Bronchial smooth muscle cell (primary cell): ENCODE measurements at places on chromosomes 2 and 18. TPM values are rescaled to one million over a fixed set of nuclear protein-coding genes. Genes with fewer than 3 reads are reported as not detected.

Gene PHLPP1
- total RNA-seq = 1.9 and 4.0 TPM in 2 replicates

Gene CD207
- 0.09 TPM in 1 of 2 replicates, not detected in the other for total RNA-seq

Gene ITM2C
- 87.8 and 144 TPM in 2 replicates for total RNA-seq

Gene CTAGE1
- total RNA-seq = not detected in 2 replicates

Gene ZBTB7C
- under 0.01 TPM in 1 of 2 replicates, not detected in the other for total RNA-seq

Gene REG3A
- not detected in 2 replicates for total RNA-seq

Gene CHRNG
- total RNA-seq = not detected in 2 replicates

Gene ADD2
- total RNA-seq = not detected in 2 replicates

Gene TIA1
- total RNA-seq = 107 and 201 TPM in 2 replicates

Gene IDH1
- 200 and 249 TPM in 2 replicates for total RNA-seq

Gene C1GALT1C1L
- total RNA-seq = 0.34 and 0.79 TPM in 2 replicates

Gene VIT
- total RNA-seq = 1.3 and 10.0 TPM in 2 replicates

Gene APOB
- total RNA-seq = under 0.01 TPM in 1 of 2 replicates, not detected in the other

Gene AOX1
- 8.9 and 19.4 TPM in 2 replicates for total RNA-seq

Gene C18orf54
- 1.6 and 1.9 TPM in 2 replicates for total RNA-seq

Gene DAPL1
- total RNA-seq = not detected in 2 replicates

Gene SCN9A
- 5.2 and 12.1 TPM in 2 replicates for total RNA-seq

Gene NYAP2
- not detected in 2 replicates for total RNA-seq

Gene SERPINB12
- total RNA-seq = not detected in 2 replicates

Gene GKN1
- not detected in 2 replicates for total RNA-seq

Gene ADNP2
- 7.4 and 10.6 TPM in 2 replicates for total RNA-seq

Gene EPB41L5
- 10.2 and 11.0 TPM in 2 replicates for total RNA-seq

Gene CCDC195
- total RNA-seq = 0.26 TPM in 1 of 2 replicates, not detected in the other

Gene SLC30A3
- total RNA-seq = not detected in 2 replicates

Gene MRO
- 0.09 and 0.32 TPM in 2 replicates for total RNA-seq

Gene TMEM182
- 2.1 and 2.5 TPM in 2 replicates for total RNA-seq

Gene REG1B
- not detected in 2 replicates for total RNA-seq

Gene POTEI
- under 0.01 TPM in 1 of 2 replicates, not detected in the other for total RNA-seq

Gene SPATS2L
- 47.3 and 63.5 TPM in 2 replicates for total RNA-seq

Gene TMEM131
- 20.9 and 21.8 TPM in 2 replicates for total RNA-seq

Gene BCL11A
- under 0.01 and 0.17 TPM in 2 replicates for total RNA-seq

Gene SH3RF3
- total RNA-seq = 1.9 and 2.5 TPM in 2 replicates

Gene ASB18
- not detected in 2 replicates for total RNA-seq

Gene LYG2
- total RNA-seq = not detected in 2 replicates

Gene ANO7
- 0.09 and 0.63 TPM in 2 replicates for total RNA-seq

Gene PER2
- 2.0 and 3.7 TPM in 2 replicates for total RNA-seq

Gene MC5R
- total RNA-seq = not detected in 2 replicates

Gene CAPN14
- 0.16 and 0.17 TPM in 2 replicates for total RNA-seq

Gene UBXN2A
- 8.8 and 9.3 TPM in 2 replicates for total RNA-seq

Gene SPTBN1
- 271 and 300 TPM in 2 replicates for total RNA-seq

Gene NPHP1
- 5.5 and 5.7 TPM in 2 replicates for total RNA-seq

Gene PROKR1
- total RNA-seq = not detected in 2 replicates

Gene ADRA2B
- not detected in 2 replicates for total RNA-seq
